GM12892 (cell line): ENCODE measurements at places on chromosomes 1 and 21.

DNA sequence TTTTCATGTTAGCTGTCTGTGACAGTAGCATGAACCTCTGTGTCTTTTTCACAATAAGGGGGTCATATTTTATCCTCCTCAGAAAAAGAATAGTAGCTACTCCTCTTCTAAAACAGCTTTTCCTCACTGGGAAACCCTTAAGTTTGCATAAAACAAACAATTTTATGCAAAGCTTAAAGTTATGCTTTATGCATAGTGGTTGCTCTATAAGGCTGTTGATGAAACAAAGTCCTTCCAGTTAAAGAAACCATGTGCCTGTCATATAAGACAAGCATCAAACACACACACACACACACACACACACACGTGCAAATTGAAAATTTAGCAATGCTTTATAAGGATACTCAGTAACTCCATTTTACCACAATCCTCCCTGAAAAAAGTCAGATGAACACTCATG lies 107.0 kb downstream of the CHD1L start:
- no peak for DNase-seq

GRCh38 chr21:14456911-14457310 lies 74.0 kb upstream of the HSPA13 start:
- no peak for DNase-seq

DNA sequence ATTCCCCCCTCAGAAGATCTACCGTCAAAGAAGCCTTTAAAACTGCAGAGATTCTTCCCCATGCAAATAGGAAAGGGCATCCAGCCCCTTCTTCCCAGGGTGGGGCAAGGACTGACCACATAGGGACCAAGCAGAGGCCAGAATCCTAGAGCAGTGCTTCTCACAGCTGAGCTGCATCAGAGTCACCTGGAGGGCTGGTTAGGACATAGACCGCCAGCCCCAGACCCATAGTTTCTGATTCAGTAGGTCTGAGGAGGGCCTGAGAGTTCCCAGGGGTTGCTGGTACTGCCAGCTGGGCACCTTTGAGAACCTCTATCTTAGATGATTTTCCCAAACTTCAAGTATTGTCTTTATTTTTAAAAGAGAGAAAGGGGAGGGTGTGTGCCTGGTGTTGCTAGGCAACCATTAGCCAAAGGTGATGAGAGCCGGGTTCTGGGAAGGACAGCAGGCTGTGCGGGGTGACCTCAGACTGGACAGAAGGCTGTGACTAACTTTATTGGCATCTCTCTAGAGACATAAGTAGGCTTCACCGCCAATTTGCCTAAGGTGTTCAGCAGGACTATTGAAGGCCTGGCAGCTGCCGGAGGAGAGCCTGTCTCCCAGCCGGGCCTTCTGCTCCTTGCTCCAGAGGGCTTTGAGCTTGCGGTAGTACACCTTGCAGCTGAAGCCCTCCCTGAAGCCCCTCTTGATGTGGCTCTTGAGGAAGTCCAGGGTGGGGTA lies 3.0 kb downstream of the SPATA46 start:
- DNase-seq: no peak

DNA sequence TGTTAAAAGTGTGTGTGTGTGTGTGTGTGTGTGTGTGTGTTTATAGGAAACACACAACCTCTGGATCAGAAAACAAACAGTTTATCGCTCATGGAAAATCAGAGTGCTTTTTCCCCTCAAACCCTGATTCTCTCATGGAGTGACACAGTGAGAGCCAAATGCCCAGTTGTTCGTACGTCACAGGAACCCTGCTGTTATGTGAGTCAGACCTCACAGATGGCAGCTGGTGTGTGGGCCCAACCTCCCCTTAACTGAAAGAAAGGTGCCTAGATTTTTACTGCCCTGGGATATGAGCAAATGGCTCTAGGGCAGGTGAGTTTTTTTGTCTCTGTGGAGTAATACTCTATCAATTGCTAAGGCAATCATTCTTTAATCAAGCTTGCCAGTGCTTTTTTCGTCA lies 1788.1 kb downstream of the BRINP3 start:
- DNase-seq: no peak

GRCh38 chr1:34549199-34549598 lies 205.6 kb upstream of the GJB5 start:
- no peak for DNase-seq

- peak; percentile 57 for DNase-seq
Measured at GRCh38 chr1:236425031-236425663, 31.1 kb downstream of the EDARADD start.

GRCh38 chr1:82849460-82849859 lies 1048.7 kb downstream of the ADGRL2 start:
- DNase-seq: no peak

DNA sequence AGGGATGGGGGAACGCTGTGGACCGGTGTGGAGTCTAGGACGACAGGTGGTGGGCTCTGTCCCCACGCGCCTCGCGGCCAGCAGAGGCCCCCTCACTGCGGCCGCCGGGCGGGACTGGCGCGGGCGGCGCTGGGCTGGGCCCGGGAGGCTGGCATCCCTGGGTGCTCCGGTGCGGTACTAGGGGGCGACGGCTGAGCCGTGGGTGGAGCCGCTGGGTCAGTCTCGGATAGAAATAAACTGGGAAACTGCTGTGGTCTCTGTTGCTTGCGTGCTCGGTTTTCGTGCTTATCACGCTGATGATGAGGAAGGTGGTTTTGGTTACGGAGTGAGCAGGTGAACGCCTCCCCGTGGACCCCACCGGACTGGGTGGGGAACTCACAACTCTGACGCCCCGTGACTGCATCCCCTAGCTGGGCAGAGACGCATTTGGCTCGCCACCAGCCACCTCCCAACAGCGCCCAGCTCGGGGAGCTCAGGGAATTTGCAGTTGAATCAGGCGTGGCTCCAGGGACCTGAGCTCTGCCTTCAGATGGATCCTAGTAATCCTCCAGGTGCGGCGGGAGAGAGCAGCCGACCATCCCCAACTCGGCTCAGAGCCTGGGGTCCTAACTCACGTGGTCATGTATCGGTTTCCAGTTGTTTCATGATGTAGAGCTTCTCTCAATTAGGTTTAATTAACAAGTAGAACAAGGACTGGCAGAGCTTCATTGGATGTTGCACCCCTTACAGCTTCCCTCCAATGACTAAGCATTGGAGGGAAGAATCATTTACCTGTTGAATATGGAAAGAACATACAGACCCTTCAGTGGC lies 32.1 kb downstream of the HSD17B7 start:
- DNase-seq: no peak

GRCh38 chr1:5992814-5993555 lies 760 bp upstream of the NPHP4 start:
- DNase-seq: no peak

DNA sequence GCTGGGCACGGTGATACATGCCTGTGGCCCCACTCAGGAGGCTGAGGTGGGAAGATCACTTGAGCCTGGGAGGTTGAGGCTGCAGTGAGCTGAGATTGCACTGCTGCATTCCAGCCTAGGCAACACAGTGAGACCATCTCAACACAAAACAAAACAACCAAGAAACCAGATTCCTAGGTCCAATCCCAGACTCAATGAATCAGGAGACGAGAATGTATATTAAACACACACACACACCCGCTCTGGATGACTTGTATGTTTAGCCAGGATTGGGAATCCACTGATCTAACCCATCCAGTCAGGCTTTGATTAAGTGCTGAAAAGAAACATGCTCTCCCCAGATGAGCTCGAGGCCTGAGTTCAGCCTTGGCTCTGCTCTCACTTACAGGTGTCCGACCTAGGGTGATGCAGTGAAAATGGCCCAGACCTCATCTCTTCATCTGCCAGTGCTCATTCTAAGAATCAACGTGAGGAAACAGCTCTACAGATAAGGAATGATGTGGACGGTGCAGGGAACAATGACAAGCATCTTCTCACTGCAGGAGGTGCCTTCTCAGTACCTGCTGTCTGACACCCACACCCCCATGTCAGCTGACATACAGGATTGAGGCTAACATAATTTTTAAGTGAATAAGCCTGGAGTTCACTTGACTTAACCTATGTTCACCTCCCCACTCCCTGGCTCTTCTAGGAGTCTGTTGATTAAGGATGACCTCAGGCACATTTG lies 15.3 kb upstream of the SRSF4 start:
- no peak for DNase-seq

DNA sequence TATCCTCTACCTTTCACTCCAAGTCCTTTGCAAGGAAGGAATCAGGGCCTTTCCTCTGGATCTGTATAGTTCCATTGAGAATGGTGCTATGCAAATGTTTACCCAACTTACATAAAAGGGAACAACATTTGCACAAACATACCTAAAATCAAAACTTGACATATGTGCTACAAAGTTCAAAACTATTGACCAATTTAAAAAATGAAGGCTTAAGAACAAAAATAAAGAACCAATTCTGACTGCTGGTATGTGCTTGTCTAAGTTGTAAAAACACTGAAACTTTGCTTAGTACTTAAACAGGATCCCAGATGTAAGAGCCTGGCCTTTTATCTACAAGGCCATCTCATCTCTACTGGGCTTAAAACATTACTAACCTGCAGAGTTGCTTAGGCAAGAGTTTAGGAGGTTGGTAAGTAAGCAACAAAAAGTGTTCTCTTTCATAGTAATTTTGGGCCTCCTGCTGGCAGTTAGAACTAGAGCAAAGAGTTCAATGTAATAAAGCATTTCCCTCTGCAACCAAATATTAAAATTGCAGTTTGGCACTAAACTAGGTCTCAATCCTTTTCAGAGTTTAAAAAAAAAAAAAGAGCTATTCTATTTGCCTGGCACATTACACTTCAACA lies 2.0 kb downstream of the SCMH1 start:
- DNase-seq: no peak

DNA sequence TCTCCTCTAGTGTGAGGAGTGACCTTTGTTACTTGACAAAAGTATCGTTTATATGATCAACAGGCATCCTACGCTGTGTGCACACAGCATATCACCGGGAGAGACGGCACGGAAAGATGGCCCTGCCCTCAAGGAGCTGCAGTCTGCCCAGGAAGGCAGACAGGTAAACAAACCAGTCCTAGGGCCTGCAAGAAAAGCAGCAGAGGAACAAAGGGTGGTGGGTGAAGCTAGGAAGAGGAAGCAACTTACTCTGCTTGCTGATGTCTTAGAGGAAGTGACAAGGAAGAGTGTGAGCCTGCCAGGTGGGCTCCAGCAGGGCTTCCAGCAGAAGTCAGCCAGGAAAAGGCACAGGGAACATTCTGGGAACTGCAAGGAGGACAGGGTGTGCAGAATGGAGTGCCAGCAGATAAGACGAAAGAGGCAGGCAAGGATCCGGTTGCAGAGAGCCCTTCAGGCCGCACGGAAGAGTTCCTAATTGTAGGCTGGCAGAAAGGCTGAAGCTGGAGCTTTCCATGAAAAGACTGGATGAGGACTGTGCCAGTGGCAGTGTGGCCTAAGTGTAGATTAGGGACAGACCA lies 106.7 kb downstream of the SLC45A1 start:
- DNase-seq: no peak

DNA sequence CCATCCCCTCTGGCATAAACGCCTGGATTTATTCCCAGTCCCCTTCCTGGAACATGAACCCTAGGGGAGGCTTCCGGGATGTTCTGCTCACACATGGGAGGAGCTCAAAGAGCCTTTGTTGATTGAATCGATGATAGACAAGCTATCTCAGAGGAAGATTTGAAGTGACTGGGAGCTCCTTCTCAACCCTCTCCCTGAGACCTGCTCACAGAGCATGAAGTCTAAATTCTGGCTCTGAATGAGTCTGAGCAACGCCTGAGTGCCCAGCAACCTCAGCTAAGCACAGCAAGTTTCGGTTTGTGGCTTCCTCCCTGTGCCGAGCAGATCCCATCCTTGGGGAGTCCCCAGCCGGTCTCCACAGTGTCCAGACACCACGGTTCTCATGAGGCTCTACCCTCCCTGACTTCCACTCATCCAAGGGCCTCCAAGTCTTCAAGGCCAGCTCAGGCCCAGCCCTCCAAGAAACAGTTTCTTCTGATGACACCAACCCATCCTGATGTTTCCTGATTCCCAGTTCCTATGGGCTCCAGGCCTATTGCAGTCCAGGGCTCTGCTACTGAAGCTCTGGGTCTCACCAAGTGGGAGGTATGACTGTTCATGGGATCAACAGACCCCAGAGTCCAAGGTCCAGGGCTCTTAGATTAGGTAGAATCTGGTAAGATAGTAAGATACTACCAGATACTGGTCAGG lies 190.8 kb downstream of the DYRK1A start:
- DNase-seq: peak; percentile 64

GRCh38 chr1:217891966-217892365 lies 260.8 kb downstream of the SPATA17 start:
- no peak for DNase-seq

DNA sequence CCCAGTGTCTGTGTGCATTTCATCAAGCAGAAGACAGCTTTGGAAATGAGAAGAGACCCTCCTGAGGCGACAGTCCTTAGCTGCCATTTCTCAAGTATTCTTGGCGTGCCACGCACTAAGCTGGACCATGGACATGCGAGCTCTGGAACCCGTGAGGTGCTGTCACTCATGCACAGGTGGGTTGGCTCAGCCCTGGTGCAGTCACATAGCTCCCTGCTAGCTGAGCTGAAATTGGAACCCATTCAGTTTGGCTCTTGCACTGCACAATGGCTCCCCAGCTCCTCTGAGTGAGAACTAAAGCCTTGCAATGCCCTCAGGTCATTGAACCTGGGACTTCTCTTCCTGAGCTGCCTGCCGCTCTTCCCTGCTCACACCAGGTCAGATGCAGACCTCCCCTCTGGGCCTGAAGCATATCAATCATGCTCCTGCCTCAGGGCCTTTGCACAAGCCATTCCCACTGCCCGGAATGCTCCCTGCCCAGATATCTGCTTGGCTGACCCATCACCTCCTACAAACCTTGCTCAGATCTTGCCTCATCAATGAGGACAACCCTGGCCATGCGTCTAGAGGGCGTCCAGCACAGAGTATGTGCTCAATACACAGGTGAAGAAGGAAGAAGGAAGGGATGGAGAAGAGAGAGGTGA lies 6.3 kb upstream of the SRARP start:
- no peak for DNase-seq

DNA sequence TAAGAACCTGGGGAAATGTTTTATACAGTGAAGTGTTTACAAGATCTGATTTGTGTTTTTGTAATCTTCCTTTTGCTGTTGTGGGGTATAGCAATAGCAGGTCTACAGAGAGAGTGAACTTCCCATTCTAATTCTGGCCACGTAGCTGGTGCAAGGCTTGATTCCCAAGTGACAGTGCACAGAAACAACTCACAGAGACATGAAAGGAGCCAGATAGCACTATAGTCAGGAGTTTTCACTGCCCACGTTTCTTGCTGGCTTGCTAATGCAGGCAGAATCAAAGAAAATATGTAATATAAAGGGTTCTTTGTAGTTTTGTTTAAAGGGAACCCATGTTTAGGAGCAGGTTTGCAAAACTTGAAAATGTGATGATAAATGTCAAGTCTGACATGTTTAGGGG lies 170.9 kb upstream of the IVNS1ABP start:
- DNase-seq: no peak

GRCh38 chr1:116408193-116408592 lies 35.1 kb downstream of the ATP1A1 start:
- no peak for DNase-seq

GRCh38 chr1:46558141-46558963 lies 6.9 kb upstream of the KNCN start:
- no peak for DNase-seq

DNA sequence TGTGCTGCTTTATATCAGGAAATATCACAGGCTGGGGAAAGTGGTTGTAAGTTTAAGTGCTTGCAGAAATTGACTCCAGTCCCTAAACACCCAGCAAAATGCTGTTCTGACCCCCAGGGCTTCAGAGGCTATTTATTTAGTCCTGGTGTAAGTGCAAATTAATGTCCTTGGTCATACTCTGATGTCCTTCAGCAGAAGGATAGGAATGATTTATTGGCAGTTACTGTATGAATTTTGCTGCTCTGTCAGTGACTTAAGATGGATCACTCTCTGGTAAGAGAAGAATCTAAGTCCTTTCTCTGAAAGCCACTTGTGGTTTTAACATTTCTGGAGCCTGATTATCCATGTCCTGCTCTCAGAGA lies 21.9 kb downstream of the FAM20B start:
- DNase-seq: no peak
